ENCODE measurements at places on chromosomes 5 and 9.

- no peak for DNase-seq
Measured at GRCh38 chr5:91219091-91219802, 163.9 kb downstream of the ARRDC3 start.

- DNase-seq, result no peak
Measured at GRCh38 chr9:120484162-120484561, 95.8 kb downstream of the CDK5RAP2 start.

GRCh38 chr9:37640246-37640645 is 10.5 kb upstream of the FRMPD1 start:
- no peak for DNase-seq

DNA sequence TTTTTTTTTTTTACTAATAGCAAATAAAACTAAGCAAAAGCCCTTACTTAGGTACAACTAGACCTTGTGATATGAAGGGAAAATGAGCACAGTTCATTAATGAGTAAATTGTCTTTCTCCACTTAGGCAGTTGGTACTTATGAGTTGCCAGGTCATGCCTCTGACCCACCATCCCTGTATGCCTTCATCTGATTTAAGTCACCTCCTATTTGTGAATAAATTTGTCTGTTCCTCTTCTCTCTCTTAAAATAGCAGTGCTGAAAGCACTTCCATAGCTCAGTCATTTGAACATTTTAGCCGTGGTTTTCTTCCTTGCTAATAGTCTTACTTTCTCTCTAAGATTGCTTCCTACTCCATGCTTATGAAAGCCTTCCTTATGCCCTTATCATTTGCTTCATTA is 61.4 kb downstream of the SLC44A1 start:
- DNase-seq, result no peak

DNA sequence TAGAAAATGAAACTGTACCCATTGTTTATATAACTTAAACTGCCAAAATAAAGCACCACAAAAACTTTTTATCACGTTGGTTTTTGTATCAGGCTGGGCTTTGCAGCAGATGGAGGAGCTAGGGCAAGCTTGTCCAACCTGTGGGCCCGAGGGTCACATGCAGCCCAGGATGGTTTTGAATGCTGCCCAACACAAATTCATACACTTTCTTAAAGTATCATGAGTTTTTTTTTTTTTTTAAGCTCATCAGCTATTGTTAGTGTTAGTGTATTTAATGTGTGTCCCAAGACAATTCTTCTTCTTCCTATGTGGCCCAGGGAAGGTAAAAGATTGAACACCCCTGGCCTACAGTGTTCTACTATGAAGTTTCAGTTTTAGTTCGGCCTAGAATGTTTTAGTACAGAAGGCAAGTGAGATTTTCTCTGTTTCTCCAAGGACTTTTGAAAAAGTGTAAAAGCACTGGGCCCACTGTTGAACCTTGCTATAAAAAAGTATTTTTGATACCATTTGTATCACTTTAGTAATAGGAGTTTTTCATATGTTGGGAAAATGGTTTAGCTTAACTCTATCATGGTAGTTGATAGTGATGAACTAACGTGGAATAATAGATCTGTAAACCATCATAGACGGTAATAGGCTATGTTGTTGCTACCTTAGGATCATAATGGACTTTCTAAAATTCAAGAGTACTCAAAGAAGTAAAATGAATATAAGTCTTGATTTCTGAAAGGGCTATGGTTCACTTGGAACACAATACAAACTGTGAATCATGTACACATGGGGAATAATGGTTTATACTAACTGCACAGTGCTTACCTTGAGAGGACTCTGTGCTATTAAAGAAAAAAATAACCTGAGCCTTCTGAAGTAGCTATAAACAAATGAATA is 2.9 kb downstream of the CDKN2A start:
- DNase-seq, result no peak

- DNase-seq, result no peak
Measured at GRCh38 chr5:35066260-35066795, 18.6 kb upstream of the AGXT2 start.

DNA sequence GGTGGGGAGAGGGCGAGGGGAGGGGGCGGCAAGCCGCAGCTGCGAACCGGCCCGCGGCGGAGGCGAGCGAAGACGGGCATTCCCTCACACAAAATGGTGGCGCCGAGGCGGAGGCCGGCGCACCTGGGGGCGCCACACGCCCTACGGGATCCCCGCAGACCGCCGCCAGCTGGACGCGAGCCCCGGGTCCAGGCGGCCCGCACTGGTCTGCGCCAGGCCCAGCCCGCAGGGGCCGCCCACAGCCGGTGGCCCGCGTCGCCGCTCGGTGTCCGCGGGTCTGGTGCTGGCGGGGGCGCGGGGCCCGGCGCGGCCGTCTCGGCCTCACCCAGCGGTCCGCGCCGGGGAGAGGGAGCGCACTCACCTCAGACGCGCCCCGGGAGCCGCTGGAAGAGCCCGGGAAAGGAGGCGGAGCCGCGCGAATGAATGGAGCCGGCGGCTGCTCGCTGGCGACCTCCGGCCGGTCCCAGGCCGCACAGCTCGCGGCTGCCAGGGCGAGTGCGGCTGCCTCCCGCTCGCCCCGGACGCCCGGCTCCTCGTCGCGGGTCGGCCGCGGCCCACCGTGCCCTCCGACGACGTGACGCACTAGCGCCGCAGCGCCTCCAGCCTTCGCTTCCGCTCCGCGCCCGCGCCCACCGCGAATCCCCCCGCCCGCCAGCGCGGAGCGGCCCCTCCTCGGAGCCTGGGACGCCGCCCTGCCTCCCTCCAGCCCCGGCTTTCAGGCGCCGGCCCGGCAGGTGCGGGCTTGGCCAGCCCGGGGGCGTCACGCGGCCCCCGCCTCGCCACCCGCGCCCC is at the start of gene FAM169A:
Gene FAM169A (minus strand): TSS at position 584 of the 792 bp plus-strand sequence. CDS start 24,711 bp downstream, outside the sequence.
- DNase-seq, result peak; percentile 50

Data from substantia nigra (tissue), 51 donors.